Stimulated activated naive B cell treated with anti-CD40 and anti-IgM and Interleukin-4, amounts not matched to agents 10 μg/mL and 1 μg/mL and 100 μg/mL, for 72 hours (primary cell): ENCODE measurements at places on chromosomes 11 and 22.

DNA sequence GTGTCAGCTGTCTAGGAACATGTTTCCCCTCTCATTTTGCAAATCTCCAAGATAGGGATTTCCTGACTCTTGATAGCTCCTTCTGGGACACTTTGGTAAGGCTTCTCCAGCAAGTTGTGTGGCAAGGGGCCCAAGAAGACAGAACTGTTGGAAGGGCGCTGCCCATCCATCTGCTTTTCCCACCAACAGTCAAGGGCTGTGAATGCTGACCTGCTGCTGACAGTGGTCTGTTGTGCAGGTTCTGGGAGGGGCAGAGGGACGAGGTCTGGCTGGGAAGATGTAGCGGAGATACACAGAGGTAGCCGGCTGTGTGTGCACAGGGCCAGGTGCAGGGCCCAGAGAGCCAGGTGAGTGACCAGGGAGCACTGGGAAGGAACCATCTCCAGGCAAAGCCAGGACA, 12.2 kb downstream of the BCR start:
- H3K4me3 ChIP-seq = no peak overlapping the region
- H3K4me1 ChIP-seq = peaks cover 18% of the 10 kb centered on the region
- H3K27ac ChIP-seq = no peak overlapping the region
- no peaks in the 10 kb centered on the region for H3K27me3 ChIP-seq

DNA sequence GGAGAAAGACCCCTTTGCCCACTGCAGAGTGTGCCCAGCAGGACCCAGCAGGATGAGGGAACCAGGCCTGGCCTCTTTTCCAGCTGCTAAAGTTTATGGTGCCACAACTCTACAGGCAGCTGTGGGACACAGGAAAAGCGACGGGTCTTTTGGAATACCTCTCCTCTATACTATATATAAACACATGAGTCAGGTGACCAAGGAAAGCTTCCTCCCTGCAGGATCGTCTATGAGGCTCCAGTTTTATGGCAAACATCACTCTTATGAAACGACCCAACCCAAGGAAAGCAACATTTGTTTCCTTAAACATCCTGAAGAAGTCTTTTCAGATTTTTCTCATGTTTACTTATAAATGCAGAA, 102.8 kb upstream of the AKIP1 start:
- H3K27ac ChIP-seq = no peak overlapping the region
- no peaks in the 10 kb centered on the region for H3K36me3 ChIP-seq
- DNase-seq = no peak
- H3K27me3 ChIP-seq = peaks cover 22% of the 10 kb centered on the region

DNA sequence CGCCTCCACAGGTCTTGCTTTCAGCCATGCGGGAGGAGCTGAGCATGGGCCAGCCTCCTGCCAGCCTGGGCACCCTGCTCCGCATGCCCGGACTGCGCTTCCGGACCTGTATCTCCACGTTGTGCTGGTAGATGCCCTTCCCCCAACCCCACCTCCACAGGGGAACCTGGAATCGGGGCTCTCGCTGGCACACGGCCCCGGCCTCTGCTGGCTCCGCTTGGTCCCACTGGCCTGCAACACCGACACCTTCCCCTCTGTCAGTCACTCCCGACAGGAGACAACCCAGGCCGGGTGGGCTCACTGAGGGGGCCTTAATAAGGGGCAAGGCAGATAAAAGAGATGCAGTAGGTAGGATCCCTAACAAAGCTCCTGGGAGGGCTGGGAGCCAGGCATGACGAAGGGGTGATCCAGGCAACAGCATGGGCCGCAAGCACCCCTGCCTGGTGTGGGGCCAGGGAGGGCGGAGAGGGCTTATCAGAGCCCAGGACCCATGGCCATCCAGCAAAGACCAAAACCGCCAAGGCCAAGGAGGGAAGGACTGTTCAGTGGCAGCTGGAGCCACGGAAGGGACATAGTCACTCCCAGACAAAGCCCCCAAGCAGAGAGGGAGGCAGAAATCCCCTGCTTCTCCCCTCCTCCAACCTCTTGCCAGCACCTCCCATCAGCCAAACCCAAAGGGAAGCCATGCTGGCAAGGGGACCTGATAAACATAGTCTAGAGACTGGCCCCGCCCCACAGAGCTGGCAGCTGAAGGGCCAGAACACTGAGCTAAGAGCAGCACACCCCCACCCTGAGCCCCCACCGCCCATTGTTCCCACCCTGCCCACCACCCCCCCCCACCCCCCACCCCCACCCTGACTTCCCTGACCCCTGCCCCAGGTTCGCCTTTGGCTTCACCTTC, 8.0 kb downstream of the SLC22A12 start:
- no peaks in the 10 kb centered on the region for H3K27me3 ChIP-seq
- no peak for DNase-seq
- H3K4me3 ChIP-seq = no peak overlapping the region
- no peak overlapping the region for H3K27ac ChIP-seq
- no peaks in the 10 kb centered on the region for H3K36me3 ChIP-seq

DNA sequence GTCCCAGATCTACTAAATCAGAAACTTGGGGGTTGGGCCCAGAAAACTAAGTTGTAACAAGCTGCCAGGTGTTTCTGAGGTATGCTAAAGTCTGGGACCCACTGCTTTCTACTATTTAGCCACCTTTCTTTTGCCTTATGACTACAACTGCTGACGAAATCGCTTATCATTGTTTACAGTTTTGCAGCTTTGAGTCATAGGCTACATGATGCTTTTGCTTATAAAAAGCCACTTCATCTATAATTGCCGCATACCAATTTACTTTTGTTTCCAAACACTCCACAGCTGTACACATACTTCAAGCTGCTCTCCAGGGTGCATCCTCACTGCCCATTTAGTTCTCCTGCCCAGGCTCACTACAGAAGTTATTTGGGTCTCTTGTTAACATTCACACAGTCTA, 144.7 kb downstream of the ENTHD1 start:
- no peak overlapping the region for H3K27ac ChIP-seq
- H3K4me3 ChIP-seq = no peak overlapping the region
- H3K4me1 ChIP-seq = peaks cover 14% of the 10 kb centered on the region
- DNase-seq = no peak
- no peaks in the 10 kb centered on the region for H3K36me3 ChIP-seq
